Coronary artery (tissue), 2 donors: ENCODE measurements at places on chromosomes 1 and 21.
A peak's percentile ranks its signal among the peaks of the same experiment; 100 is the strongest.

DNA sequence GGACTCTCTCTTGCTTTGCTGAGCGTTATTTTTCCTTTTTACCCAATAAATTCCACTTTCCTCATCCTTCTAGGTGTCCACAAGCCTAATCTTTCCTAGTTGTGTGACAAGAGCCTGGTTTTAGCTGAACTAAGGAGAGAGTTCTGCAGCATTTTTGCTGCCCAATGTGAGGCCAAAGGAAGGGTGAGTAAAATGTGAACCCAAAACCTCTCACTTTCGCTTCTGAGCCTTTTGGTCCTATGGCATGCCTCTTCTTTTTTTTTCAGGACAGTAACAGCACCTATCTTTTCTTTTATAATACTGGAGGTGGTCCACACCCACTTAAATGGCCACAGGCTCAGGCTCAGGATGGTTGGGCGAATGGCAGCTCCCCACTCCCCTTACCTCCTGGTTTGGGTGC lies 111.1 kb downstream of the COP1 start:
- DNase-seq, result no peak

- no peak for DNase-seq
Measured at GRCh38 chr1:240712014-240712731, 100.2 kb upstream of the GREM2 start.

DNA sequence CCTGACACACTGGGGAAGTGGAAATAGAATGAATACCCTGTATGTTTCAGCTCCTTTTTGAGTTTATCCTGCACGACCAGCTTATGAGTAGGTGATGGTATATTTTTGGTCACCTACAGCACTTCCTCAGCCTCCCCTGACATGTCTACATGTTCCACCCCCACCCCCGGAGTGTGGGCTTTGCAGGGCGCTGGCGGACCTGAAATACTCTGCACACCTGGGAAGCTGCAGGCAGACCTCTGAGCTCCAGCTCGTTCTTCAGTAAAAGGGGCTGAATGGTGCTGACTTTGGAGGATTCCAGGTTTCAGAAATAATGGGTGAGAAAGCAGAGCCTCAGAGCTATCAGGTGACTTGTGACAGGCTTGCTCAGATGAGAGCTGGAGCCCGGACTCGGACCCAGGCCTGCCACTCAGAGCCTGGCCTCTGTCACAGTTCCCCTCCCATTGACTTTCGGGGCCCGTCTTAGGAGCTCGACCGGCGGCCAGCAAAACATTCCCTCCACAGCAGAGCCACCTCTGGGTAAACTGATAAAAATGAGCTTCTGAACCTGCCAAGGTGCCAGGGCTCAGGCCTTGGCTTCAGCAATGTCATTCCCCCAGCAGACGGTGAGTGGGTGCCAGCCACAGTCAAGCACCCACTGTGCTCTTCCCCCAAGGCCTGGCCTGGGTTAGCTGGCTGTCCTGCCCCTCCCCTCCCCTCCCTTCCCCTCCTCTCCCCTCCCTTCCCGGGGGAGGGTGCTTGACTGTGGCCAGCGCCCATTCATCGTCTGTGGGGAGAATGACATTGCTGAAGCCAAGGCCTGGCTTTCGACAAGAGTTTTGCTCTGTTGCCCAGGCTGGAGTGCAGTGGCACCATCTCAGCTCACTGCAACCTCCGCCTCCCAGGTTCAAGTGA lies 30.1 kb downstream of the DOP1B start:
- no peak for DNase-seq

DNA sequence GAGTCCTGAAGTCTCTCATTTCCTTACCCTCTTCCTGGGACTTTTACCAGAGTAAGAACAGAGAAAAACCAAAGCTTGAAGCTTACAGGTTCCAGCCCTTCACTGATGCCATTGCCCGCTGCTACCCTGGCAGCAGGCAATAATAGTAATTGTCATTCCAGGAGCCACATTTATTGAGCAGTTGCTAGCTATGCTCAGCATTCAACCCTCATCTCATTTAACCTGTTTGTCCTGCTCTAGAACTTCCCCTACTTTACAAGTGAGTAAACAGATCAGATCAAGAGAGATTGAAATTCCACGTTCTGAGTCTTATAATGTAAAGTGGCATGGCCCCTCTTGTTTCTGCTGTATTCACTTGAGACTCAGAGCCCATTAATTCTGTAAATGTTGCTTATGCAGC lies 80.4 kb downstream of the ATP1A1 start:
- no peak for DNase-seq

GRCh38 chr1:22268327-22268726 lies 125.4 kb upstream of the WNT4 start:
- no peak for DNase-seq

DNA sequence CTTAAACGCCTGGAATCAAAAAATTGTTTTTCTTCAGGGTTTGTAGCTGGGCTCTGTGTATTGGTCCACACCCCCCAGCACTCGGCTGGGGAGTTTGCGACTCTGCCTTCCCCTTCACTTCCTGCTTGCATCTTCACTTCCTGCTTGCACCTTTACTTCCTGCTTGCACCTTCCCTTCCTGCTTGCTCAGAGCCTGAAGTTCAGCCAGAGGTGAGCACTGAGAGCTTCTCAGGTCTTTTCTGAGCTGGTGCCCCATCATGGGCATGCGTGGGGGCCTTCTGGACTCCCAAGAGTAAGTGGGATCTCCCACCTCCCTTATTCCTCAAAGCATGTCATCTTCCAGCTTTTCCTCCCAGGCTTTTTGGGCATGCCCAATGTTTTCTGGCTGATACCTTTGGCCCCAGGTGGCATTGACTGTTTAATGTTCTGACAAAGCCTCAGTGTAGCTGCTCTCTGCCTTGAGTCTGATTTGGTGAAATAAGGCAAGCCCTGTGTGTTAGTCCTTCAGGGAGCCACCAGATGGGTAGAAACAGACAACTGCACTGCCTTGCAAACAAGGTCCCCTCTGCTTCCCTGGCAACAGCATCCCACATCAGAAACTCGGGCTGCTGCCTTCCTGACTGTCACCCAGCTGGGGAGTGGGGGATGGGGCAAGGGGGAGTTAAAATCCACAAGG lies 3.5 kb downstream of the KRTAP10-2 start:
- peak; percentile 56 for DNase-seq

DNA sequence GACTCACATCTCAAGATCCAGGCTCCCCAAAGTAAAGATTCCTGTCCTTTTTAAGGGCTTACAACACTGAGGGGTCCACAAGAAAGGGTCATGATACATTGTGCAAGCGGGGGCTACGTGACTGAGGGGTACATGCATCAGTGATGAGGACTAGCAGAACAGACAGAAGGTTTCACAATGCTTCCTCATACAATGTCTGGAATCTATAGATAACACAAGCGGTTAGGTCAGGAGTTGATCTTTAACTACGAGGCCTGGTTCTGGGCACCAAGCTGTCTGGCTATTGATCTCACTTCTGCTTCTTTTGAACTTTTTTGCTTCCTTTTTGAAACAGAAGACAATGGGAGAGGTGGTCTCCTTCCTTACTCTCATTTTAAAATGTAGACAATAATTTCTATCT lies 718.6 kb downstream of the AMY1C start:
- no peak for DNase-seq

GRCh38 chr1:211737115-211738035 lies 62.0 kb upstream of the NEK2 start:
- no peak for DNase-seq

DNA sequence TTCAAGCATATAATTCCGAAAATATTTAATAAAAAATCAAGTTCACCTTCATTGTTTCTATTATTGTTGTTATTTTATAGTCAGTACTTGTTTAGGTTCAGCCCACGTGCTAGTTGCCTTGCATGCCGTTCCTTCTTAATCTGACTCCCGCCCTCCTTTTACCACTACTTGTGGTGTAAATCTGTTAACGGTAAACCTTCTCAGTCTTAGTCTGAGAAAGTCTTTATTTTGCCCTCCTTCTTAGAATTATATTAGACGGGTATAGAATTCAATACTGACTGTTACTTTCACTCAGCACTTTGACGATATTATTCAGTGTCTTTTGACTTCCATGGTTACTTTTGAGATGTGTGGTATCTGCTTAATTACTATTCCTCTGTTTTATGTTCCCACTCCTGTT lies 104.8 kb downstream of the RGL1 start:
- DNase-seq, result no peak

GRCh38 chr1:3234281-3234680 lies 165.3 kb downstream of the PRDM16 start:
- DNase-seq, result no peak
